Hematopoietic multipotent progenitor cell treated with erythropoietin and hydrocortisone succinate and interleukin-3 and kit ligand, for 17 days (in vitro differentiated cells): ENCODE measurements at places on chromosomes 6 and 20.

- DNase-seq = no peak
Observed at GRCh38 chr6:140855520-140855919, 1277.2 kb upstream of the GJE1 start.

DNA sequence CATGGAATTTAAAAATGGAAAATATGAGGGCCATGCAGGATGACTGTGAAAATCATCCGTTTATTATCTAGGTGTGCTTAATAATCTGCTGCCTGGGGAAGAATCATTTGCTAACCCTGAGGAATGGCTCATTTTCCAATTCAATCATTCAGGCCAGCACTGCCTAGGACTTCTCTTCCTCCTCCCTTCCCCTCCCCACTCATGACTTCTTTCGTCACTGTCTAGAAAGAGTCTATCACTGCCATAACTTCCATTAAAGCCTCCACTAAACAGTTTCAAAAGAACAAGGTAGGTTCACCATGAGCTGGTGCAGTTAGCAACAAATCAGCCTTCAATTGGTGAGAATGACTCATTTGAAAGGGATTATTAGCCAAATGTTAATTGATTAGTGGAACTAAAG is 43.9 kb downstream of the TSHZ2 start:
- DNase-seq = no peak

GRCh38 chr6:128389820-128390534 is 130.4 kb downstream of the PTPRK start:
- no peak for DNase-seq

DNA sequence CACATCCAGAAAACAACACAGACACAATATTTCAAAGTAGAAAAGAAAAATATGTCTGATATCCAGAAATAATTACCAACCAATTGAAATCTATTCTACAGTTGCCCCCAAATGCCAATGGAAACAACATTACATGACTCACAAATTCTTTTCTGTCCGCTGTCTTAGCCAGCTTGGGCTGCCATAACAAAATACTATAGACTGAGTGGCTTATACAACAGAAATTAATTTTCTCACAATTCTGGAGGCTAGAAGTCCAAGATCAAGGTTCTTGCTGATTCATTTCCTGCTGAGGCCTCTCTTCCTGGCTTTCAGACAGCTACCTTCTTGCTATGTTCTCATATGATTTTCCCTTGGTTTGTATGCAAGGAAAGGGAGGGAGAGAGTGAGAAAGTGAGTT is 698.1 kb downstream of the DHX35 start:
- no peak for DNase-seq

GRCh38 chr20:58868795-58869194 is 16.3 kb downstream of the GNAS start:
- DNase-seq = no peak

- no peak for DNase-seq
Observed at GRCh38 chr6:146200176-146200575, 171.3 kb downstream of the GRM1 start.

DNA sequence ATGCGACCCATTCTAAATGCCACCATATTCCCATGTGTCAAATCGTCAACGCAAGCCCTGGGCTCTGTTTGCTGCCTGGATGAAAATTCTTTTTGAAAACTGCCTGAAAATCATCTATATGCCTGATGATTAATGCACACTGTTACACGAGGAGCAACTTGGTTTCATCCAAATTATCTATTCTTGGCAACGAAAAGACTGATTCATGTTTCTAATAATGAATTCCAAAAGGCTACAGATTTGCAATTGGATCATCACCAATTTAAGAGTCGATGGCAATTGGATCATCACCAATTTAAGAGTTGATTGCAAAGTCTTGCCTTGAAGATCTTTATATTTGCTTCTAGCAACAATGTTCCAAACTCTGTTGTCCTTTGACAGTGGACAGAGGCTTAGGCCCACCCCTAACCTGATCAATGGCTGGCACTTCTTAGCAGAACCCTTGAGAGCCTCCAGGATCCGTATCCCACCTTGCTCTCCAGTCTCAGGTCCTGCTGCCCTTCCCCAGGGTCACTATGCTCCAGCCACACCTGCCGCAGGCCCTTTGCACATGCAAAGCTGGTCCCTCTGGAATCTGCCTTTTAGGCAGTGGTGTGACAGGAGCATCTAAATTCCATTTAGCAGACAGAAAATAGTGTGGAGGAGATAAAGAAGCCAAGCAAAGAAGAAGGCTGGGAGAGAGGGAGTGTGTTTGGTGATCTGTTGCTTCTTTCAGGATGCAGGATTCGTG is 460.9 kb upstream of the SULF2 start:
- DNase-seq = no peak

DNA sequence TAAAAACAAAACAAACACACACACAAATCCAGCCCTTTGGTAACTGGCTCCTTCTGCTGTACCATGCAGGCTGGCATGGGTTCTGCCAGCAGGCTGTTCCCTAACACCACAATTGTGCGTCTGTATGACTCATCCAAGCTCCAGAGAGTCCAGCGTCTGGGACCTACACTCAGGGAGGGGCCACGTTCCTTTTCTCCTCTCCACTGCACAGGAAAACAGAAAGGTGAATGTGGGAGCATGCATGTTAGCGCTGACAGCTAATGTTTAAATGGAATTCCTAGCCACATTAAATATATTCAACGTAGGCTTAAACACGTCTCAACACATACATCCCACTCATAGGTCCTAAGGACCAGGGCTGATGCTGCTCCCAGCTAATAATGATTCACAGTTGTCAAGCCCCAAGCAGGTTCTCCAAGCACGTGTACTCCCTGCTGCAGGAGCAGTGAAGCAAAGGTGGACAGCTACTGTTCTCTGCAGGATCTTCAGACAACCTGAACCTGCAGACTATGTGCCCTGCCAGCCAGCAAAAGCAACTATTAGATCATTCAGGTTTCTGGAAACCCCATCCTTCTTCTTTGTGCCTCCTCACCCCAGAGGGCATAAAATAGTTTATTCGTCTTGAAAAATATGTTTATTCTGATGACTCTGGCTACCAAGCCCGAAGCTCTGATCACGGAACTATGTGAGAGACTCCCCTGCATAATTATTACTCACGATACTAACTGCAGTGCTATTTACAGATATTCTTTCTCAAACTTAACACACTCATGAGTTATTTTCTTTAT is 20.9 kb downstream of the MAP1LC3A start:
- DNase-seq = no peak

DNA sequence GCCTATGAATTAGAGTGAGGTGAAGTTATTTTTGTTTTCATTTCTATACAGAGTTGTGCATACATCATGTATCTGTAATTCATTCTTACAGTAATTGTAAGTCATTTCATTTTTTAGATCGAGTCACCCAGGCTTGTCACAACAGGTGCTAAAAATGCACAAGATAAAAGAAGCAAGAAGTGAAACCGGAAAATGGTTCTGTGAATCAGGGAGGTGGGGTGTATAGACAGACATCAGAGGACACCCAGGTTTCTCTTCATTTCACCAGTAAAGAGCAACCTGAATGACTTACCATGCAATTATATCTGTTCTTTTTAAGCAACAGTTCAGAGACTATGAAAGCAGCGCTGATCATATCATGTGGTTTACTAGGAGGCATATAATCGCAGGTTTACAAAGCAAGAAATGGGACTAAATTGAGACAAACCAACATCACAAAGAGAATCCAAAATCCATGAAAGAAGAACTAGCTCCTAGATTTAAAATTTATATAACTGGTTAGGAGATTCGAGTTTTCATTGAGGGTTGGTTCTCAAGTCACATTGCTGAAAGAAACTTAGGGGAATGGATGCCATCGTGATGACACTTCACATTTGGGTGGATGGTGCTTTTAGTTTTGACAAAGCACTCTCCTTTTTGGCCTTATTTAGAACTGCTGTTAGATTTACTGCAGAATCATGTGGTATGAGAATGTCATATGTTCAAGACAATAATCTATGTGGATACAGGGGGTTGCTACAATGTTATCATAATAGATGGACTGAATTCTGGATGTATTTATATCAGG is 27.9 kb upstream of the TBC1D7 start:
- no peak for DNase-seq

DNA sequence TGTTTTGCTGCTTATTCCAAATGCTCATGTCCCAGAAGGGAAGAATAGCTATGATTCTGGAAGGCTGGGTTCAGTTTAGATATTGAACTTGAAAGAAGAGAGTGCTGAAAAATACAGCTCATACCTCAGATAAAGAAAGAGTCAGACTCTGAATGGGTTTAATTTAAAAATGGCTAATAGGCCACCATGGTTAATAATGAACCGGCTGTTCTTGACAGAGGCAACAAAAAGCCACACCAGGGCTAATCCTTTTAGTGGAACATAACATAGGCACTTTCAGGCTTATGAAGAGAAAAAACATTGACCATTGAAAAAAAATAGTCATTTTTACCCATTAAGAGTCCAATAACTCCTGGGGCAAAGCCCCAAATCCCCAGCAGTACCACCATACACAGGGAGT is 59.4 kb downstream of the TNFRSF21 start:
- DNase-seq = no peak

DNA sequence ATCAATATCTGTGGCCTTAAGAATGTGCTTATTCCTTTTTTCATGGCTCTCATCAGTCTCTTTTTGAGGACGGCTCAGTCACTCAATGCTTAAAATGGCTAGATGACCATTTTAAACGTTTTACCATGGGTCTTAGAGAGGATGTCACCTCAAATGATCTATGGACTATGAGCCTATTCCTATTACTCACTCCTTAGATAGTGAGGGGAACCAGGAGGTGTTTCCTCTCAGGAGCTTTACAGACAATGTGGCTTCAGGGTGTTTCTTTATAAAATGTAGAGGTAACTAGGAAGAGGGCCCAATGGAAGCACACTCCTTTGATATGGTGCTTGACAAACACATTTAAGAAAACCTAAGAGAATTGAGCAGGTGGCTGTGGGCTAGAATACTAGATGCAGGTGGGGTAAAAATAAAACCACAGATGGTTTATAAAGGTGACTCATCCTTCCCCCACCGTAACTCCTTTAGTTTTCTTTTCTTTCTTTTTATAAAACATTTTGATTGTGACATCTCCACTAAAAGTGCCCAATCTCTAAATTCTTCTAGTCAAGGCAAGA is 1.5 kb upstream of the TMEM200A start:
- no peak for DNase-seq

- DNase-seq = no peak
Observed at GRCh38 chr20:24331939-24332338, 137.5 kb upstream of the SYNDIG1 start.

- no peak for DNase-seq
Observed at GRCh38 chr20:20499439-20499838, 131.5 kb downstream of the INSM1 start.

DNA sequence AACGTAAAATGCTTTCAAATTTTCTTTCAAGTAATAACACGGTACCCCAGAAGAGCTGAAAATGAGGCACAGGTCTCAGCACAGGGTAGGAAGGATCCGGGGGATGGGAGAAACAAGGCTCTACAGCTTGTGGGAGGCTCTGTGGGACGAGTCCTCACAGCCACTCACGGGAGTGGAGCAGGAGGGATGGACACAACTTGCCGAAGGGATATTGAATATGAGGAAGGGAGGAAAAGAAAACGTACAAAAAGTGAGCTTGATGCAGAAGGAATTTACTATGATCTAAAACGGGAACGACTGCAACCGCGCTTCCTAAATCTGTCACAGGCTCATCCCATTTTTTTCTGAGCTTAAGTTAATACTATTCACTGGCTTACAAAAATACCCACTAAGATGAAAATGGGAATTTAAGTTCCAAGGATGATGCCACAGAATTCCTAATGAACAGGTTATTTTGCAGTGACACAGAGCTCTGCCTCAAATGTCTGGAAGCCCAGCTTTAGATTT is 72.9 kb downstream of the FYN start:
- DNase-seq = no peak

- no peak for DNase-seq
Observed at GRCh38 chr6:106490030-106490429, 129.5 kb downstream of the CRYBG1 start.

GRCh38 chr6:17278289-17279063 is 2.7 kb upstream of the RBM24 start:
- DNase-seq = no peak

- DNase-seq = peak; percentile 71
Observed at GRCh38 chr20:47334022-47334551, 22.4 kb downstream of the ZMYND8 start.

- no peak for DNase-seq
Observed at GRCh38 chr20:17808357-17808756, 108.6 kb downstream of the BANF2 start.

- DNase-seq = no peak
Observed at GRCh38 chr6:127939442-127940066, 38.7 kb upstream of the THEMIS start.

DNA sequence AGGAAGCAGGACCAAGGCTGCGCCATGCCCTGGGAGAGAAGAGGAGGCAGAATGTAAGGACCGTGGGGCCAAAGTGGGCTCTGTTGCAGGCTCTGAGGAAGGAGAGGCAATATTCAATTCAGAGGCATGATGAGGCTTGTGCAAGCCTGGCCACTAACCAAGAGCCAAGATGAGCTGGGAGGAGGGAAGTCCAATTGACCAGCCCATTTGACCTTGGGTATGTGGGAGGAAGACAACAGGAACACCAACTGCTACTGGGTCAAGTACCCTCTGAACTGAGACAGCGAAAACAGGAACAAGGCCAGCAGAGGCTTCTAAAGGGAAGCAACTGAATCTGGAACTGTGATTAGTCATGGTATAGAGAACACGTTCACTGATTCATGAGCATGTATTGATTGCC is 779.6 kb downstream of the MAFB start:
- DNase-seq = no peak

GRCh38 chr6:153525998-153526397 is 394.9 kb upstream of the RGS17 start:
- DNase-seq = no peak

- DNase-seq = no peak
Observed at GRCh38 chr6:33914645-33915044, 110.8 kb upstream of the MLN start.

- DNase-seq = no peak
Observed at GRCh38 chr6:168165373-168165772, 86.4 kb upstream of the FRMD1 start.

- DNase-seq = no peak
Observed at GRCh38 chr6:121666814-121667213, 231.4 kb downstream of the GJA1 start.

DNA sequence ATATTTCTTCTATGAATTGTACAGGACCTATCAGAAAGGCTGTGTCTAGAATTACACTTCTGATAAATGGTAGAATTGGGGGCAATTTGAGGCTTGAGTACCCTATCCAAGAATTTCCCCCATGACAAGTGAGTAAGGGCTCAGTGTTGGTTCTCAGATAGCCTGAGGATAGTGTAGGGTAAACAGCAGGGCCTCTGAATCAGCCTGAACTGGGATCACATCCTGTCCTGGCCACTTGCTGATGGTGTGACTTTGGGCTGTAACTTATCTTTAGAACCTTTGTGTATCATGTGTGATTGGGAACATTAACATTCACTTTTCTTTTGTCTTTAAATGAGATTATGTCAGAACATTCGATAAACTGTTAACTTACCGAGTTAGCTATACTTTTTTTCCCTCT is 151.0 kb downstream of the CLIC5 start:
- DNase-seq = no peak

GRCh38 chr6:148967541-148967956 is 220.7 kb downstream of the UST start:
- DNase-seq = no peak
